ENCODE measurements at places on chromosomes 5 and 9.

DNA sequence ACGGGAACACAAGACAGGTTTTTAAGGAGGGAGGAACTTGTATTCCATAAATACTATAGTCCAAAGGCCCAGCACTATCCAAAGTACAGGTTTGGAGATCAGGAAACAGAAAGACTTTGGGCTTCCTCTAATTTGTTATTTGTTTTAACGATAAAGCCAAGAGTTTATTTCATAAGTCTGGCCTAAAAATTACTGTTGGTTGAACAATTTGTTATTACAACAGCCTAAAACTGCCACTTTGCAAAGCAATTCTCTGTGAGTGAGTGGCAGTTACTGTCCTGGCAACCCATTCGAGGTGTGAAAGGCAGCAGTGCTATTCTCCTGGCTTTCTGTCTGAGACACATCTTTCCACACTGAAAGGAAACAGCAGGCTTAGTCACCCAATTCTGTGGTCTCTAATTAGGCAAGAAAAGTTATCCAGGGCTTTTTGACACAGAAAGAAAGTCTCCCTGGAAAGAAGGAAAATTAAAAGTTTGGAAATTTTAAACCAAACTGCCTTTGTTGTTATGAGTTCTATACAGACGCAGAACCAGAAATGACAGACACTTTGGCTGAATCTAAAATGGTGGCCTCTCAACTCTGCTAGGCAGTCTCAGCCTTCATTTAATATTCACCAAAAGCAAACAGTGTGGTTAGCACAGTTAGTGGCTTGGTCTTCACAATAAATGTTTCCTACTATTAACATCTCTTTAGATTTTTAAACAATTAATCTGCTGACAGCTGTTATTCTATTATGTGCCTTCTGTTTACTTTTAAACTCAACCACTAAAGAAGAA, 33.9 kb downstream of the PSMB7 start:
- no peak for DNase-seq

GRCh38 chr9:79684711-79685575, 113.2 kb downstream of the TLE4 start:
- no peak for DNase-seq

GRCh38 chr9:5622016-5622415, 6.9 kb upstream of the RIC1 start:
- no peak for DNase-seq

DNA sequence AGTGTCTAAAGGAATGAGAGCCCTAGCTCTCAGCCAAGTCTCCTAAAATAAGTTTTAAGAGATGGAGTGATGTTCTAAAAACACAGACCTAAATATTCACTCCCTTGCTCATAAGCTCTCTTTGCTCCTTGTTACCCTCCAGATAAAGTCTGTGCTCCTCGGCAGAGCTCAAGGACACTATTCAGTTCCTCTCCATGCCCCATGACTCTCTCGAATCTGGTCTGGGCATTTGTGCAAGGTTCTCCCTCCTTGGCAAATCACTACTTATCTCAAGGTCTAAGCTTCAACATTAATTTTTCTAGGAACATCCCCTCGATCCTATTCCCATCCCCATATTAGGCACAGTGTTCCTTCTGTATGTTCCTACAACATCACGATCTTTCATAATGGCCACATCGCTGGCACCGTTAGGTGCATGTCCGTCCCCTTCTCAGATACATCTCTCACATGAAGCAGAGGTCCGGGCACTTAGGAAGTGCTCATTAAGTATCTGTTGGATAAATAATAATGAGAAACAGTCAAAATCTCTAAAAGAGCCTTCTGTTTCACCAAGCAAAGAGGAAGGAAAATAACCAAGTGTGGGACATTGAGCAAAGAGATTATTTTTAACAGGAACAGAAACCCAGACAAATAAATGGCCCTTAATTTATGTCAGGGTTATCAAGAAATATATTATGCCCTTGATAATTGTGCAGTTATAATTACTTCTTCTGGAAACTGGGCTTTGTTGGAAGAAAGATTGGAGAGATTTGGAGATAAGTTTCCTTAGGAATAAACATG, 85.9 kb upstream of the HTR4 start:
- DNase-seq: no peak

DNA sequence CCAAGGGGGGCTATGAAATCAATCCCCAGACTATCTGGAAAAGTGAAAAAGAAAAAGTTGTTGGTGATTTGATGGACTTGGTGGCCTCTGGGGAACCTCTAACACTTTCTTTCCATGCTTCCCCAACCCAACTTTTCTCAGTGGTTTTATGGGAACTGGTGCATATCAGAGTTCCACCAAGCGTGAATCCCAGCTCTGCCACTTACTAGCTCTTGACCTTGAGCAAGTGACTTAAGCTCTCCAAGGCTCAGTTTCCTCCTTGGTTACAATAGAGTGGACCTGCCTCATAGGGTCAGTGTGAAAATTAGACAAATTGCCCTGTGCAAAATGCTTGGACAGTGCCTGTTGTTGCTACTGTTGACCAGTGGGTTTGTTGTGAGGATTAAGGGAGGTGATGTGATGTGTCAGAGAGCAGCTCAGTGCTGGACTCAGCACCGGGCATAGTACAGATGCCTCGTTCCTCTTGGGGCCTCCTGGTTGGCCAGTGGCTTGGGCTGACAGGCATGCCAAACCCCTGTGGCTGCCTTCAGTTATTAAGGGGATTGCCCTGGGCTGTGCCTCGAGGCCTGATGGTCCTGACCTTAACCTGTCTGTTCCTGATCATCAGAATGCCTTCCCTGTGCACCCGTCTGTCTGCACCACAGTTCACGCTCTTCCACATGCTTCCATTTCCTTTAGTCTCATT, 49.3 kb downstream of the COL15A1 start:
- DNase-seq: peak; percentile 56

DNA sequence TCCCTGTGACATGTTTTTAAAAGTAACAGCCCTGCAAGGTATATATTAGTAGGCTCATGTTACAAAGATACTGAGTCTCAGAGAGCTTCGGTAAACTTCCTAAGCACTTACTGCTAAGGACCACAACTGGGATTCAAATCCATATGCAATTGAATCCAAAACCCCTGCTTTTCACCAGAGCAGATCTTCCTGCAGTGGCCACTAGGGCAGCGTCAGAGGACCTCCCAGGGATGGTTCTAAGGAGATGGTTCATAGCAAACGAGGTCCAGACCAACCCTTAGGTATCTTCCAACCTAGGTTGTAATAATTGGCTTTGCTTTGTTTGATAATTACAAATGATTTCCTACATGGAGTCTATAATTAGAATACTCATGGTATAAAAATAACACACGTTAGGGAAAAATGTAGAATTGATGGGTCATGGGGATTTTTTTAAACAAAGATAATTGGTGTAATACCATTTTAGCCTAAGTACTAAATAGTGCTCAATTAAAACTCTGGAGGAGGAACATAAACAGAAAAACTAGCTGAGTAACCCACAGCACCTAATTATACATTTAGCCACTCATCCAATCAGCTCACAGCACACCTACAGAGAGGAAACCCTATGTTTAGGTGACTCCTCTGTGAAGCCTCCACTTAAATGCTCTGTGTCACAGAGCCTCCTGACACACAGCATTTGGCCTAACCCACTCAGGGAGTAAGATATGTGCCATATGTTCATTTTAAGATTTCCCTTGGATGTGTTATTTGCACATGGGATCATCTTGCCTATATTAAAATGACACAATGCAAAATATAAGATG, 10.0 kb upstream of the CAST start:
- DNase-seq: no peak

GRCh38 chr9:128689820-128690683, 1.0 kb downstream of the SET start:
- DNase-seq: no peak

- DNase-seq: no peak
These were observed 100.5 kb downstream of the PALM2AKAP2 start for GRCh38 chr9:109880276-109881169.
